ENCODE measurements at places on chromosomes 3 and 15. TPM values are rescaled to one million over a fixed set of nuclear protein-coding genes. Genes with fewer than 3 reads are reported as not detected.

The C3orf49 gene
- not detected for total RNA-seq

The GP9 gene
- not detected for total RNA-seq

The RTP1 gene
- not detected for total RNA-seq

The RTP4 gene
- total RNA-seq = 2.8 TPM

The H1-8 gene
- total RNA-seq = not detected

The TJP1 gene
- 67.3 TPM for total RNA-seq

All from hair follicle dermal papilla cell (primary cell).